Pulmonary artery endothelial cell (primary cell): ENCODE measurements at places on chromosomes 6 and 20.

GRCh38 chr6:140566781-140567277, 1192.4 kb upstream of the CITED2 start:
- DNase-seq: peak; percentile 26

GRCh38 chr6:46015119-46015968, at the start of gene CLIC5:
CLIC5 (minus strand) TSS chr6:46015860; CDS start chr6:46015542, 318 bp downstream.
- no peak for DNase-seq

DNA sequence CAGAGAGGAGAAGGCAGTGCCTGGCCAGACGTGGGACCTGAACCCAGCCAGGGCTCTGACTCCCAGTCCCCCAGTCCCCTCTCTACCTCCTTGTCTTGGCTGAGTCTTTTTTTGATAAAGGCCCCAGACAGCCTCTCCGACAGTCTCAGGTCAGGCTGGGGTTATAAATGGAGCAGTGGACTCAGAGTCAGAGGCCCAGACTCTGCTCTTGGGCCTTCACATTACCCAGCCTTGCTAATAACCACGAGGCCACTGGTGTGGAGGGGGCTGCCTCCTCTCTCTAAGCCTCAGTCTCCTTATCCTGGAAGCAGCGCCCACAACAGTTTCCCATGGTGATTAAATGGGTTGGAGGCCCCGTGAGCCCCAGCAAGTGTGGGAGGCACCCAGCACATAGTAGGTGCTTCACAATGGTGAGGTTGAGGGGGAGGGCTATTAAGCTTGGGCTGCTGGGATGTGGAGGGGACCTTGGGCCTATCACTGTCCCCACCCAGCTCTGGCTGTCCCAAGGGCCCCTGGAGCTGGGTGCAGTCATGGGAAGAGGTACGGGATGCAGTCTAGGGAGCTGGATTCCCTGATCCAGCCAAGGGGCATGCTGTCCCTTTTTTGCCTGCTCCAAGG, 35.7 kb downstream of the TGM2 start:
- DNase-seq: no peak

DNA sequence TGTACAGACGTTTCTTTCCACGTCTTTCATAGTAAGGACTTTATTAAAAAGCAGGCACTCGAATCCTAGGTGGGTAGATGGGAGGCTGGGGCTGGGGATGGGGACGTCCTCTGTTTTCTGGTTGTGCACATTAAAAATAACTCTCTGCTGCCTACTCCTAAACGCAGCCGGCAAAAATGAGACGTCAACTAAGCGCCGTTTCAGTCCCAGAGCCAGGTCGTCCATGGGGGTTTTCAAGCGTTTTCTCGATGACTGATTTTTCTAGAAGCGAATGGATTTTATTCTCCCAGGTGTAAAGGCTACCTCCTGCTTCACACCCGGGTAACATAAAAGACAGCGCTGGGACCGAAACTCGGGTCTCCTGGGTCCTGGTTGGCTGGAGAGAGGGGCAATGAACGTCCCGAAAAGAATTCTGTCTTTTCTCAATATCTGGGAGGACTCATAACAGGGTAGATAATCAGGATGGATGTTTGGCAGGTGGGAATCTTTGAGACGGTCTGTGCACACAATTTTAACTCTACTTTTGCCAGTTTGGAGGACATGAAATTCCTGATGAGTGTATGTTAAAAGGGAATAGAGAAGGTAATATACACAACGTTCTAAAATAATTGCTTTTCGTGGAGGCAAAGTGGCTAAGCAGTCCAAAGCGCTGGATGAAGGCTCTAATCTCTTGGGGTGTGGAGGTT, 25.2 kb downstream of the GPX6 start:
- DNase-seq: no peak

GRCh38 chr20:13927171-13927570, 63.2 kb downstream of the SEL1L2 start:
- no peak for DNase-seq

GRCh38 chr6:79705456-79705995, 74.4 kb downstream of the SH3BGRL2 start:
- no peak for DNase-seq

- DNase-seq: no peak
These were observed 137.2 kb downstream of the CDH26 start for GRCh38 chr20:60095456-60095855.

- DNase-seq: no peak
These were observed 14.3 kb upstream of the ID1 start for GRCh38 chr20:31590717-31591225.

- DNase-seq: no peak
These were observed 161.8 kb upstream of the KCNK16 start for GRCh38 chr6:39484276-39484675.

- DNase-seq: no peak
These were observed 22.5 kb downstream of the SPATA2 start for GRCh38 chr20:49892817-49893216.

DNA sequence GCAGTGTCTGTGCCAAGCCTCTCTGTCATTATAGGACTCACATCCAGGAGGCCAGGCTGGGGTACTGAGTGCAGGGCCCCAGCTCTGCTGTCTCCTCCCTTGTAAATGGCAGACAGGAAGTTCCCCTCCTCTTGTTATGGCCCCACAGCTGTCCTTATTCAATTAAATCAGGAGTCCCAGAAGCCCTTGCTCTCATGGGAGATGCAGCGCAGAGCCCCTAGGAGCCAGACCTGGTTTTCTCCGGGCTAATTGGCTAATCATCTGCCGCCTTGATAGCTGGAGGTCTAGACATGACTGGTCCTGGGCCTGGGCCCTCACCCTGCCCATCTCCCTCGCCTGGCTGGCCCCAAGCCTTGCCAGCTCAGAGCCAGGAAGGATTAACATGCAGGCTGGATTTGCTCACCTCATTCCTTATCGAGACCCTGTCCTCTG, 172.0 kb downstream of the VEGFA start:
- DNase-seq: no peak

GRCh38 chr6:14089224-14089623, 28.3 kb upstream of the CD83 start:
- DNase-seq: no peak

DNA sequence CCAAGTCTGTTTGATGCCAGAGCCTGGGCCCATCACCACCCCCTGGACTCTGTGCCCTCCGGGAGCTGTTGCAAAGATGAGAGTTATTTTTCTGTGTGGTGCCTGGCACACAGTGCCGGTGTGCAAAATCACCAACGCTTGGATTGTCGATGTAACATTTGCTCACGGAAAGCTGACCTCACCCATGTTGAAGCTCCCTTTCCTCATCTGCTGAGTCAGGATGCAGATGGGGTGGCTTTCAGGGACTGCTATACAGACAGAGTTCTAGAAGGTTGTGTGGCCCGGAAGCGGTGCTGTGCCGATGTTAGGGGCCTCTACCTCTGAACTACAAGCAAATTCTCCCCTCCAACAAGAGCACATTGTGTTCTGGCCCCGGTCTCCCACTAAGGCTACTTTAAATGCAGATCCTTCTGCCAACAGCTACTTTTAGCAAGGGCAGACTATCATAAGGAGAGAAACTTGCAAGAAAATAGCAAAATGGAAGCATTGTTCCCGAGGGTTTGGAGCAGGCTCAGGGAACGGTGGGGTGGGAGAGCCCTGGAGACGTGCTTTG, 34.0 kb downstream of the EYA2 start:
- DNase-seq: no peak

GRCh38 chr6:43702171-43702533, 14.6 kb upstream of the MRPS18A start:
- DNase-seq: no peak

DNA sequence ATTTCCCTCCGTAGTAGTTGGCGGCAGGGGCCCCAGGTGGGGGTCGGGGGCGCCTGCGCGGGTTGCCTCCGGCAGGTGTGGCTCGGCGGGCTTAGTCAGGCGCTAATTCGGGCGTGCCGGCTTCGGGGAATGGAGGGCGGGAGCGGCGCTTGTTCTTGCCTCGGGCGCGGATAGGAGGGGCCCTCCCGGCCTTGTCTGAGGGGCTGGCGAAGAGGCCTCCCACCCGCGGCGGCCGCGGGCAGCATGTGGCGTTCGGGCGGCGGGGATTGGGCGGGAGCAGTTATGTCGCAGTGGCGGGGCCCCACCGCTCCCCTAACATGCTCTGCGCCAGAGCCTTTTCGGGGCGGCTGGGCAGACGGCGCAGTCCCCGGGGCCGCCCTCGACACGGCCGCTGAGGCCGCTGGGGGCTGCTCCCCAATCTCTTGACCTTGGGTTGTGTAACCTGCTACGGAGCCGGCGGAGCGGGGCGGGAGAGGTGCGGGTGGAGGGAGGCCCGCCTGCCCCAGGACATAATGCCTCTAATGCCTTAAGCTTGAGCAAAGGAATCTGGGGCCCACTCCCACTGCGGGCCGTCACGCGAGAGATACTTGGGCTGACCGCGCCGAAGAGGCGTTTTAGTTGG, 1.1 kb downstream of the AMD1 start:
- no peak for DNase-seq

- DNase-seq: no peak
These were observed 98.0 kb upstream of the SCP2D1 start for GRCh38 chr20:18715564-18715963.

DNA sequence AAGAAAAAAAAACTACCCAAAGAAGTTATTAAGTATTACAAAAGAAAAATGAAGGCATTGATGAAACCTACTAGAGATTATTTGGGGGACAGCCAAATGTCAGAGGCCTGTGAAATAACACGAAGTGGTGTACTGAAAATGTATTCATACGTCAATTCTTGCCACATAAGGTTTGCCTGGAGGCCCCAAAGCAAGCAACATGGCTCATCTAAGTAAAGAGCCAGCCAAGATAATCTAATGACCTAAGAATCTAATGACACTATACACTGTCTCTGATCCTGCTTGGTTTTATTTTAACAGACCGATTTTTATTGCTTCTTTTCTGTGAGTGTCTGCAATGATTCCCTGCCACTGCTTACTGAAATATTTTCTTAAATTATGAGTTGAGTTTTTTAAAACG, 34.7 kb downstream of the FILIP1 start:
- no peak for DNase-seq

- no peak for DNase-seq
These were observed 177.8 kb upstream of the ARID1B start for GRCh38 chr6:156599366-156599765.

DNA sequence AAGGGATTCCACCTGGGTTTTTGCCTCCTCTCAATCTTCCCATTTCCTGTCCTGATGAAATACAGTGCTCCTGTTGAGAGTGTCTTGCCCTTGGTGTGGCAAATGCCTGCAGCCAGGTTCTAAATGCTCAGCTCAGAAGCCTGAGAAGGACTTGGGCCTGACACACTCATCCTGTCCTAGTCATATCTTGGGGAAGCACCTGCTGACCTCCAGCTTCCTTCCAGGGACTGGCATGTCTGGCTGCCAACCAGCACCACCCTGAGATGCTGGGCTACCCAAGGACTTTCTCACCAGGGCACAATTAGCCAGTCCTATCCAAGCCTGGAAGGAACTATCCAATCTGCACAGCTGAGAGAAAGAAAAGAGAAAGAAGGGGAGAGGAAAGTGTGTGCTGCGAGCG, 43.4 kb downstream of the LRFN2 start:
- DNase-seq: peak; percentile 75

GRCh38 chr20:45037635-45038034, 63.3 kb downstream of the KCNS1 start:
- no peak for DNase-seq
